T47D (cell line): ENCODE measurements at places on chromosomes 11 and 22.

- no peak for DNase-seq
Measured at GRCh38 chr11:34493468-34493867, 20.1 kb downstream of the ELF5 start.

DNA sequence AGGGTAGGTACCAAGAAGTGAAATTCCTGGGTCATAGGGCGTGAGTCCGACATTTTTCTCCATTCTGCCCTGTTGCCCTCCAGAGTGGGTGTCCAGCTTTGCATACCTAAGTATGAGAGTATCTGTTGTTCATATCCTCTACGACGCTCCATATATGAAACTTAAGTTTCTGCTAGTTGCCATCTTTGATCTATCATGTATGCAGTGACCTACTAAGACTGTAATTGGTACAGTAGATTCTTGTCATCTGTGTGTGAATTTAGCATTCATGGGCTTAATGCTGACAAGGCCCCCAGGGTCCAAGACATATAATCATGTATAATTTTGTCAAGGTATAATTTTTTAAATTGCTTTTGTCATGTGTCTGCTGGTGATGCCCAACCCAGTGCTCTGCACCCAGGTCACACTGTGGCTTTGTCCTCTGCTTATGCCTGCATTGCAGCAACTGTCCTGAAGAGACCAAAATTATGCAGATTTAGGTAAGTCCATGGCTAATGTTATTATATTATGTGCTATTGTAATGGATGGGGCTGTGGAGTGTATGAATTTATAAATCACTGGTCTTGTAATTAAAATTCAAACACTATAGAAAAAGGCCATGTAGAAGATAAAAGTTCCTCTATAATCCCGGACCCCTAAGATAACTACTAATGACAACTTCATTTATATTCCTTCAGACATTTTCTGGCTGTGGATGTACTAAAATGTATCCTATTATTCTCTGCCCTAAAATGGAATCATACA, 12.2 kb downstream of the NEAT1 start:
- DNase-seq = no peak

DNA sequence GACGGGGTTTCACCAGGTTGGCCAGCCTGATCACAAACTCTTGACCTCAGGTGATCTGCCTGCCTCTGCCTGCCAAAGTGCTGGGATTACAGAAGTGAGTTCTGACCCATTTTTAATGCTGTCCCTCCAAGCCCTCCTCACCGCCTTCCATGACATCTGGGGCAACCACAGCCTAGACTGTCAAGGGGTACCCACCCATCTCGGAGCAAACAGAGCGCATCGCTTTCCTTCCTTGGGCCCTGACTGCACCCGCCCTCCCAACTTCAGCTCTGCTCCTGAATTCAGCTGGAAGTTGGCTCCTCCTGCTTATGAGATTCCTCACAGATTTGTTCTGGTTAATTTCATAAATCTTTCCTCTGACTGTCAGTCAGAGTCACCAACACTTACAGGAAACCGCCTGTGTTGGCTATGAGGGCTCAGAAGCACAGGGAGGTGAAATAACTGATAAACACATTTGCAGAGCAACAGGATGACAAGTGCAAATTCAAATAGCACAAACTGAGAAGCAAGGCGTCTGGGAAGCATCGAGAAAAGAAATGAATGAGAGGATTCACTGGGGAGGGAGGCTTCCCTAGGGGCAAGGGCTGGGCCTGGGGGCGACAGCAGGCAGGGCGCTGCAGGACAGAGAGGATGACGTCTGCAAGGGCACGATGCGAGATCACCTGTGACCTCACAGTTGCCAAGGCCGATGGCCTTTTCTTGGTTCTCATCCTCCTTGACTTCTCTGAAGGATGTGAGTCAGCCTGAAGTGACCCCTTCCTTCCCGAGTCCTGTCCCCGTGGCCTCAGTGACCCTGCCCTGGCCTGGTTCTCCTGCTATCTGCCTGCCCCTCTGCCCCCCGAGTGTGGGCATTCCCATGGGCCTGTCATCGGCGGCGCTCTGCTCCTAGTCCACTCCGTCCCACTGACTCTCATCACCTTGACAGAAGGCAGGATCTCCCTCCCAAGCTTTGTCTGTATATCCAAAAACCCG, 6.1 kb downstream of the IFT27 start:
- DNase-seq = no peak

DNA sequence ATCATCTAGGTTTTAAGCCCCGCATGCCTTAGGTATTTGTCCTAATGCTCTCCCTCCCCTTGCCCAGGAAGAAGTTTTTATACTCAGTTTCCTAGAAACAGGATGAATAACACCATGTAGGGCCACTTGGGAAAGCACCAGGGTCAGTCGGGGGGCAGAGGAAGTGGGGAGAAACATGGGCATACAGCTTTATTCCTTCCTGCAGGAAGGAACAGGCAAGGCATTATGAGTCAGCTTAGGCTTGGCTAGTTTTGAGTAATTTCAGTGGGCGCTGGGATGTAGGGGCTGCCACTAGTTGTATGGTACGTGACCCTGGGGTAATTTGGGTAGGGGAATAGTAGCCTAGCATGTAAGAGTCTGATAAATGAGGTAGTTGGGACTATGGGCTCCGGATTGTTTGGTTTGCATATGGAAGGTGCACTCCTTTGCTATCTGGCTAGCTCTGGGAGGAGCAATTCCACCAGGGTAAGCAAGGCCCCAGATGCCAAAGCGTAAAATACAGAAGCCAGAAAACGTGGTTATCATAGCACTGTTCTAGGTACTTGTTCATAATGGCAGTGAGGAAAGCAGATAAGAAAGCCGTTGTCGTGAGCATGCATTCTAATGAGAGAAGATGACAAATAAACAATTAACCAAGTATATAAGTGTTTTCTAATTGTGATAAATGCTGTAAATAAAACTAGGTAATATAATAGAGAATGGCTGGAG, 24.8 kb downstream of the ACER3 start:
- DNase-seq = no peak

GRCh38 chr11:48041877-48042695, 61.7 kb downstream of the PTPRJ start:
- DNase-seq = peak; percentile 86

DNA sequence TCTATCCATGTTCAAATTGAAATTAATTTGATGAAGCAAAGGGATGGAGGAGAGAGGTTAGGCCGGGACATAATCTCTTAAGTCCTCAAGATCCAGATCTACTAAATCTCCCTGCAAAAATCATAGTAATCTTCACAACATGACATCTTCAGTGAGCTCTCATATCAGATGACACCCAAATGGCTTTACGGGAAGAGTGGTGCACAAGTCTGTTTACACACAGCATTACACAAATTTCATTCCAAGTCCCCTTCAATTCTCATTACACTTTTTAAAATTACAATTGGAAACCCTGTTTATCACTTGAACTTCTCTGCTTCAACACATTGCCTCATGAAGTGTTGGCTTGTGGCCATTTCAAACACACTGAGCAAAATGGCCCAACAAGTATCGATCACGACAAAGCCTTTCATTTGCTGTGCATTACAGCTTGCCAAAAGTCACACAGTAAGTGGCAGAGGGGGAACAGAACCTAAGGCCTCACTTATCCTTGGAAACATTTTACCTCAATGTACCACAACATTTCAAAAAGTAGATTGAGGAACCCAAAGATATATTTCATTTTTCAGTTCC, 17.9 kb upstream of the TPH1 start:
- no peak for DNase-seq

DNA sequence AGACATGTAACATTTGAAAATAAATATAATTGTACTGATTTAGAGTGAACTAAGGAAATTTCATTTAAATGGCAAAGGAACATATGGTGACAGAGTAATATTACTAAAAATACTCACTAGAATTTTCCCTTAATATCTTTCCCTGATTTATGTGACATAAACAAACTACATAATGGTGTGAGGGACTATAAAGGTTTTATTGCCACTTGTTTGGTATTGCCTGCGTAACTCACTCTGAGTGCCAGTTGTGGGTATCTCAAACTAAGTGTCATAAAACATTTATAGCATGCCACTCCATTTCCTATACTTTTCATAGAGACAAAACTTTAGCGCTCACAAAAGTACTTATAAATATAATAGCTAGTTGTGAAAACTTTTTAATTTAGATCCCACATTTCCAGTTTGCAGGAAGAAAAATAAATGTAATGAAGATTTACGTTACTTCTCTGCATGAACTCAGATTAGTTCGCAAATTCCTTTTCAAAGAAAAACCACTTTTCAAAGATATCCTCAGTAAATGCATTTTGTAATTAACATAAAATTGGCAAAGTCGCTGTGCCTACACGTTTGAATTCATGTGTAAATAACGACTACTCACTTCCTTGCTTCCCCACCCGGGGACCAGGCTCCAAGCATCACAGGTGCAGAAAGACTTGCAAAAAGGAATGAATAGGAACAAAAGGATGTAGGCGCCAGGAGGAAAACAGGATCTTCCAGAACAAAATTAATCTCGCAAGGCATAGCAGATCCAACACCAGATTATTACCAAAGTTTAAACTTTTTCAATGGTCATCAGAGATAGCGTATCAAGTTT, 1.6 kb upstream of the QSER1 start:
- DNase-seq = no peak

- DNase-seq = peak; percentile 56
Measured at GRCh38 chr11:12288212-12288930, 89.0 kb upstream of the PARVA start.

- DNase-seq = no peak
Measured at GRCh38 chr11:44950031-44950624, 555 bp downstream of the TP53I11 start.

DNA sequence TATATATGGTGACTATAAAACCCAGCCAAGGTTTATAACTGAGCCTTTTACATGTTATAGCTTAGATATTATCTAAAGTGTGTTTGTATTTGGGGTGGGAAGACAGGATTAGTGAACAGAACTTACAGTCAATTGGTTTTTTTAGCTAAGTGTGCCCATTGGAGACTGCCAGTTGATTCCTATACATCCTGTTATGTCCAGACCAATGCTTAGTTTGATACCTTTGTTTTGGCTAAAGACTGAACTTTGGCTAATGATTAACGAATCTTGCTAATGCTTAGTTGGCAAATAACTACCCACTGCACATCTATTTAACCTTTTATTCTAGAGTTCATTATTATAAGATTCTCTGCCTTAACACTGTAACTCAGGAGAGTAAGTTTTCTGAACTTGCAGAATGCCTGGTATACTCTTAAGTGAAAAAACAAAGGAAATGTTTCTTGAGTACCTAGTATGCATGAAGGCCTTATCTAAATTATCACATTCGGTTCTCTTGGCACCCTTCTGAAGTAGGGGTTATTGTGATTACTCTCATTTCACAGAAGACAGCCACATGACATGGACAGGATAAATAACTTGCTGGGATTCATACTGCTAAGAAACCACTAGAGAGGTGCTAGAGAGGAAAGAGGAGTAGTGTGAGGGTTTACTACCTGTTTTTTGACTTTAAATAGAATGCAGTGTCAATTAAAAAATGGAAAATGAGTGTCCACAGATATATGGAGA, 54.0 kb downstream of the KREMEN1 start:
- DNase-seq = no peak

DNA sequence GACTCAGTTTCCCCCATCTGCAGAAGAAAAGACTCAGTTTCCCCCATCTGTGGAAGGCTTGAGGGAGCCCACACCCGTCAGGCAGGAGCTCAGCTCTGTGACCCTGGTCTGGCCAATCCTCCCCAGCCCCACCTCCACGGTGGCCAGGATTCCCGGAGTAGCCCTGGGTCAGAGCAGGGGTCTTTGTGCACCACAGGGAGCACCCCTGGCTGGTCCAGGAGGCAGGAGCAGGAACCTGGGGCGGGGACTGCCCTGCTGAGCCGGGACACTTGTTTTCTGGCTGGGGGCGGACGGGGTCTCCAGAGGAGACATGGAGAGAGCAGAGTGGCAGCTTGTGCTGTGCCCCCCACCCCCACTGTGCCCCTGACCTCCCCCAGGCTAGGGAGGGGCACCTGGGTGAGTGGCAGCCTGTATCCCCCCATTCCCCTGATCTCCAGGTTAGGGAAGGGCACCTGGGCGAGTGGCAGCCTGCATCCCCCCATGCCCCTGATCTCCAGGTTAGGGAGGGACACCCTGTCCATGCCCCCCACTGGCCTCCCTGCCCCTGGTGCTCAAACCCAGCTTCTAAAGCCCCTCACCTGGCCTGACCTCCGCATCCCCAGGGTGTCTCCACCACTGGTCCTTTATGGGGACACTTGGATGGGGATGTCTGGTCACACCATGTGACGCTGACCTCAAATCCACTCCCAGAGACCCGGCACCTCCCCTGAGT, 18.8 kb downstream of the IL17REL start:
- no peak for DNase-seq

GRCh38 chr22:30309951-30310741, 16.6 kb downstream of the TBC1D10A start:
- DNase-seq = peak; percentile 71

DNA sequence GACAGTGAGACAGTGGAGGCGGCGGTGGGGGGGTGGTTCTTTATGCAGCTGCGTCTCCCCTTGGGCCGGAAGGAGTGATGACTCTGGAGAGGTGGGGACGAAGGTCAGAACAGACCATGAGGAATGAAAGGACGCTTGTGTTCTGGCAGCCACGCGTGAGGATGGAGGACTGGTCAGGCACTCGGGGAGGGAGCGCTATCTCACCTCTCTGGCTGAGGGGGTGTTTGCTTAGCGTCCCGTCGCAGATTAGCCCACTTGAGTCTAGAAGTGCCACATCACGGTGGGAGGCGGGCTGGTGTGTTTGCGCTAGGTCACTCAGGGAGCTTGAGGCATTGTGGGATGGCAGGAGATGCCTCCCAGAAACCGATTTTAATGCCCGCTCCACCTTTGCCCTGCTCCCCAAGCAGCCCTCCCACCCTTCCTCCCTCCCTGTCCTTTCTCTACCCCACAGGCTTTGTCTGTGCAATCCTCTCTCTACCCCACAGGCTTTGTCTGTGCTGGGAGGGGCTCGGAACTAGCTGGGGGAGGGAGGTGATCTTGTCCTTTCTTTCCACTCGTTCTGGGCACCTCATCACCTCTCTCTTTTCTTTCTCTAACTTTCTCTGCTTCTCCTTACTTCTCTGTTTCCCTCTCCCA, 97.8 kb downstream of the PKNOX2 start:
- no peak for DNase-seq

- no peak for DNase-seq
Measured at GRCh38 chr11:130710497-130711012, 205.7 kb downstream of the SNX19 start.

GRCh38 chr11:76321340-76321739, 59.6 kb downstream of the THAP12 start:
- no peak for DNase-seq

GRCh38 chr11:105148241-105148640, 8.7 kb upstream of the CARD18 start:
- no peak for DNase-seq

- no peak for DNase-seq
Measured at GRCh38 chr11:111819161-111819828, 52.1 kb downstream of the ALG9 start.

DNA sequence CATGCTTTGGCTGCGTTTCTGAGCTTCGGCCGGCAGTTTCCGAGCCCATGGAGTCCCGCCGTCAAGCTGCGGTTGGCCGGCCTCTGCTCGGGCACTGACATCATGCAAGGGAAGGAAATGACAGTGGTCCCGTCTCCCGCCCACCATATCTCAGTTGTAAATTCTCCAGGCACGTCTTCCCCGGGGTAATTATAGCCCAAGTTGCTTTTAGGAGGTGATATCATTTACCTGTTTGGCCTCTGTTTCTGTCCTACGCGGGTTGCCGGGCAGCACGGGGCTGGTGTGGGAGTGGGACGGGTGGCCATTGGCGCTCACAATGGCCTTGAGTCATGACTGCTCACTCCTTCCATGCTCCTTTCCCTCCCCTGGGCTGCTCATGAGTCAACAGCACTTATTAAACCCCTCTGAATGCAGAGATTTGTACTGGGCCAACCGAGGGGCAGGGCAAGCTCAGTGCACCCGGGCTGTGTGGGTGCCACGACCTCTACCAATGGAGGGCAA, 4.2 kb upstream of the ANO1 start:
- DNase-seq = no peak

GRCh38 chr11:19499026-19499669, 213.5 kb upstream of the NAV2 start:
- no peak for DNase-seq
